ENCODE measurements at places on chromosomes 12 and 14.

- DNase-seq = no peak
Measured at GRCh38 chr12:69330475-69331473, 17.4 kb upstream of the LYZ start.

DNA sequence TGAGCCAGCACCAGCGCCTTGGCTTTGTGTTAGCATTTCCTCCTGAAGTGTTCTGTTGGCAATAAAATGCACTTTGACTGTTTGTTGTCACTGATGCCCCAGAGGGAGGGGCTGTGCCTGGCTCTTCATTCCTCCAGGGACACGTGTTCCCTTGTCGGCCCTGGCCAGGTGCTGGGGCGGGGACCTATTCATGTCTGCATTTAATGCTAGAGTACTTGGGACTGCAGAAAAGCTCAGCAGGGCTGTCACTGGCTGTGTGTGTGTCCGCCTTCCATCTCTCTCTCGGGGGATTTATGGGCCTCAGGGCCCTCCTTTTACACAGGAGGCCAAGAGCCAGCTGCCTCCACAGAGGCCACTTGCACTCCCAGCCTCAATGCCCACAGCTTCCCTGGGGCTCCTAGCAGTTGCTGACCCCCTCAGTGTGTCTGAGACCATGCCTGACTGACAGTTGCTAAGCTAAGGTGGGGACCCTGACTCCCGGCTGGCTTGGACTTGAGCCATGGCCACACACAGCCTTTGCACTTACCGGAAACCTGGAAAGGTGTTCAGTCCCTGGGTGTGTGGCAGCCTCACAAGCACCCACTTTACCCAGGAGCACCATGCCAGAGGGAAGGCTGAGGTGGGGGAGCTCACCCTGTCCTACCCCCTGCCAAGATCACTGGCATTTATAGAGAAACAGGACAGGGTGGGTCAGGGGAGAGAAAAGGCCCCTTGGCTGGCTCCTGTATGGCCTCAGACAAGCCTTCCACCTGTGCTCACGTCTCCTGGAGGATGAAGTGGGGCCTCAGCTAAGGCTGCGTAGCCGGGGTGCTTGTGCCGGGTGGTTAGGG, 27.8 kb downstream of the HIP1R start:
- DNase-seq = peak; percentile 61

GRCh38 chr14:71358209-71358931, 451.1 kb downstream of the PCNX1 start:
- no peak for DNase-seq

GRCh38 chr12:45504316-45505010, 225.0 kb upstream of the ARID2 start:
- DNase-seq = no peak

DNA sequence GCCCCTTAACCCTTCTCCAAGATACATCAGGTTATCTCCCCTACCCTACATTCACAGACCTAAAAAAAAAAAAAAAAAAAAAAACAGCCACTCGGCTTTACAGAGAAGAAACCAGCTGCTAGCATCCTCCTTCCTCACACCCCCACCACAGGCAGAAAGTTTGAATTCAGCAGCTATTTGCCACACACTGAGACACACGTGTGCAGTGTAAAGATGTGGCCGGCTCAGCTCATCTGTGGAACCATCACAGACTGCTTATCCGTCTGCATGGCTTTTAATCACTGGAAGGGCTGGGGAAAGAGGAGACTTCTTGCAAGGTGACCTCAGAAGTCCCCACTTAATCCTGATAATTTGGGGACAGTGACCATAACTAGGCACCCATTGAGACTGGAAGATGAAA, 50.0 kb downstream of the VWF start:
- DNase-seq = no peak

DNA sequence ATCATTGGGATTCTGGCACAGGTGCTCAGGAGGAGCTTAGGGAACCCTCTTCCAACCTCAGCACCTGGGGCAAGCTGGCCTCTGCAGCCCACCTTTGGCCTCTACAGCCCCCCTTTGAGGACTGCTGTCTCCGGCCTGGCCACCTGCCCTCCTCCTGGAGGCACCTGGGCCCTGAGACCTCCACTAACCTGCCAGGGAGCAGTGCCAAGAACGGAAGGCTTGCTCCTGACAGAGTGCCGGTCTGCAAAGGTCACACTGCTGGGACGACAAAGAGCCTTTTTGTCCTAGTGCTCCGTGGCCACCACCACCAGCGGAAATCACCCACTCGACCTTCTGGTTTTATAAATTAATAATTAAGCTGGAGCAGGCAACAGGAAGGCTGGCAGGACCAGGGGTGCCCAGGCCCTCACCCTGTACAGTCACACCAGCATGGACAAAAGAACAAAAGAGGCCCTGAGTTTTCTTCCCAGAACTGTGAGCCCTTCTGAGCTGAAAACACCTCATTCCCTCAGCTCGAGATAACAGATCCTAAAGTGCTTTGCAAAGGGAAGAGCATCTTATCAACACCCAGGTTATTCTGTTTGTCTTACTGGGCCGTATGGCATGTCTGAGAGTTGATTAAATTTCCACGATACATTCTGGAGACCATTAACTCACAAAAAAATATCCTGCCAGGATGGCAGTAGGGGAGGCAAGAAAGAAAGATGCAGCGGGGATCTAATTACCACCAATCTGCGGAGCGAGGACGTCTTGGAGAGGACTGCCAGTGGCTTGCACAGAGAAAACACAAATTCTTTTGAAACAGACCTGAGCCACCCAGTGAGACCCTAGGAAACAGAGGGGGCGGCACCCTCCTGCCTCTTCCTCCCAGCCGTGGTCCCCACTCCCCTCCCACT, 8.2 kb downstream of the TESC start:
- no peak for DNase-seq

DNA sequence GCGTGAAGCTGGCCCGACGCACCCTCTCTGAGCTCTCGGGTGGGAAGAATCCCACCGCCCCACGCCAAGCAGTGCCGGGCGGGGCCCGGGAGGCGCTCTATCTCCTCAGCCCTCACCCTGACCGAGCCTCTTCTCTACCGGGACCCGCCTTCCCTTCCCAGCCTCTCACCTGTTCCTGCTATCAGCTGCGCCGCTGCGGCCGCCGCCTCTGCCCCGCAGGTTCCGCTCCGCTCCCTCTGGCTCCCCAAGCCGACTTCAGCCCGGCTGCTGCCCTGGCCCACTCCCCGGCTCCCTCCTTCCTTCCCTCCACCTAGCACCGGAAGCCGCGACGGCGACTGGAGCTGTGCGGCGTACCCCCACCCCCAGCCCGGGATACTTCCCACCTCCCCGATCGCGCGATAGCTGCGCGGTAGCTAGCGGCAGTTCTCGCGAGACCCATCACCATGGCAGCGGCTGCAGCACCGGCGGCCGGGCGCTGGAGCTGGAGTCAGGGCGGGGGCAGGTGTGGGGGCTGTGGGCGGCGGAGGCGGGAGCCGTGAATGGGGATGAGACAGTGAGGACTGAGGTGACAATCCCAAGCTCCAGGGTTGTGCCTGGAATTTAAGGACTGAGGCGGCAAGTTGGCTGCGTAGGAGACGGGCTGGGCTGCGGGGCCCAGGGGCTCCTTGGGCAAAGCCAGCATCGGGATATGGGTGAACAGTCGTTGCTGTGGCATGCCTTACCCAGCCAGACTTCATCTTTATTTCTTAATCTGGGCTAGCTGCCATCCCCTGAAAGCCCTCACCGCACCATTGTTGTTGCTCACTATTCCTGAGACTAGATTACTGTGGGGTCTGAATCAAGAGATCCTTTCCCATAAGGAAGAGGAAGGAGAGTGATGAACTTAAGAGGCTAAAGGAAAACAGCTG, at the start of gene ARF3:
ARF3 (minus strand) TSS at position 347 of the 908 bp plus-strand sequence. CDS start 16,392 bp downstream, outside the sequence.
- DNase-seq = peak; percentile 95

GRCh38 chr14:78710963-78711362, 540.8 kb downstream of the NRXN3 start:
- DNase-seq = no peak

- no peak for DNase-seq
Measured at GRCh38 chr12:108625228-108625627, 8.5 kb downstream of the SELPLG start.

Data from NCI-H2107 (cell line).